ENCODE measurements at places on chromosomes 3 and 15.

GRCh38 chr3:139353920-139354556, 10.2 kb downstream of the MRPS22 start:
- DNase-seq, result peak; percentile 37

GRCh38 chr15:28935316-28935715, 49.5 kb downstream of the APBA2 start:
- no peak for DNase-seq

GRCh38 chr3:32495609-32496008, 7.0 kb downstream of the CMTM6 start:
- DNase-seq, result no peak

- no peak for DNase-seq
Observed at GRCh38 chr3:46681856-46682540, 11.5 kb downstream of the ALS2CL start.

DNA sequence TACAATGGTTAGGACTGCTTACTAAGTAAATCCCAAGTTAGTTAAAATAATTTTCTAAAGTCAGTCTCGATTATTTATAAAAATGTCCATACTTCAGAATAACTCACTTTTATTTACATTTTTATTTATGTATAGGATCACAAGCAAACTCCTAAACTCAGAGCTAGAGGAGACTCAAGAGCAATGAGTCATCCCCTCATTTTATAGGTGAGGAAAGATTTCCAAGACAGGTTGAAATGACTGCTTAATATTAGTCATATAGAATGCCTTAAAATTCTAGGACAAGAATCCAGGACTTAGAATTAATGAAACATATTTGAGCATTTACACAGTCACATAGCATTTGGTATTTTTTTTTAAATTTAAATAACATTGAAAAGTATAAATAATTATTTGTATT, 983.8 kb downstream of the SI start:
- no peak for DNase-seq

GRCh38 chr3:2697589-2697988, 412.6 kb downstream of the IL5RA start:
- no peak for DNase-seq

DNA sequence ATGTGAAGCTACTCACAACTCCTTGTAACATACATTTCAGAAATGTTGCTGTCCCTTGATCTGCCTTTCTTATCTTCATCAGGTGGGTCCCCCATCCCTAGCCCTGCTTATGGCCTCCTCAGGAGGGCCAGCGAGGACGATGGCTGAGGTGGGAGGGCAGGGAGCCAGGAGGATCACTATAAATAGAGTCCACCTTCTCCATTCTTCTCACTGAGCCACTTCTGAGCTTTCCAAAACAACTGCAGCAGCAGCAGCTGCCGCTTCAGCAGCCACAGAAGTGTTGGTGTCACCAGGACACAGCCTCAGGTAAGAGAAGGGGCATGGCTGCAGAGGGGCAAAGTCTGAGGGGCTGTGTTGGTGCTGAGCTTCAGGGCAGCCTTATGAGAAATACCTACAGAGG, 53.5 kb downstream of the ANAPC13 start:
- DNase-seq, result no peak

DNA sequence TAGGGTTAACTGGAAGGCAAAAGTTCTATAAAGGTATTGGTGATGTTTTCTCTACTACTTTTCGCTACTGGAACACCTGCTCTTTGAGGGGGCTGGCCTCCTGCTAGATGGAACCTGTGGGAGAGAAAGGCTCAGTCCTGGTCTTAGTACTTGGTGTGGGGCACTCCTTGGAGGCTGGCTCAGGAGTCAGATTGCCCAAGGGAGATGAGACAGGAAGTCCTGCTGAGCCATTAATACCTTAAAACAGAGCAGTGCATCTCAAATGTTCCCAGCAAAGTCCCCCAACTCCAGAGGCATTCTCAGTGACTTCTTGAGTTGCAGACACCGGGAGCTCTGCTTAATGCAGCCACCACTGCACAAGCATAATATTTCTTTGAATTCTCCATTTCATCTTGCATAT, 3.1 kb upstream of the ADAMTSL3 start:
- no peak for DNase-seq

DNA sequence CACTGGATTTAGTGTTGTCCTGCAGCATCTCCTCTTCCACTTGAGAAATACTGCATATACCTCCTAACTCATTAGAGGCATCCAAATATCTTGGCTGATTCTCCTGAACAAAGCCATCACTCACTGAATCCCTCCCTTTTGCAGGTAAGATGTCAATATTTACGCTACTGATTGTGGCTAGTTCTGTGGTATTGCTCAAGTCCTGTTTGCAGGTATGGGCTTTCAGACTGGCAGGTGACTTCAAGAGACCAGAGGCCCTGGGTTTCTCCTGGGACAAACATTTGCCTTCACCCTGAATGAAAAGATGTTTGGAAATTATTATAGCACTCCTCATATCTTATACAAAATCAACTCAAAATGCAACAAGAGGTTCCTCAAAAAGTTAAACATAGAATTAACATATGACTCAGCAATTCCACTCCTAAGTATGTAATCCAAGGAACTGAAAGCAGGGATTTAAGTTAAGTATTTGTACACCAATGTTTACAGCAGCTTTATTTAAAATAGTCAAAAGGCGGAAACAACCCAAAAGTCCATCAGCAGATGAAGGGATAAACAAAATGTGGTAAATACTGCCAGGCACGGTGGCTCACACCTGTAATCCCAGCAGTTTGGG, 18.6 kb downstream of the NEK4 start:
- no peak for DNase-seq
